RPMI8226 (cell line): ENCODE measurements at places on chromosomes 7 and 10.

- no peak for DNase-seq
Measured at GRCh38 chr7:55189146-55189766, 170.4 kb downstream of the EGFR start.

DNA sequence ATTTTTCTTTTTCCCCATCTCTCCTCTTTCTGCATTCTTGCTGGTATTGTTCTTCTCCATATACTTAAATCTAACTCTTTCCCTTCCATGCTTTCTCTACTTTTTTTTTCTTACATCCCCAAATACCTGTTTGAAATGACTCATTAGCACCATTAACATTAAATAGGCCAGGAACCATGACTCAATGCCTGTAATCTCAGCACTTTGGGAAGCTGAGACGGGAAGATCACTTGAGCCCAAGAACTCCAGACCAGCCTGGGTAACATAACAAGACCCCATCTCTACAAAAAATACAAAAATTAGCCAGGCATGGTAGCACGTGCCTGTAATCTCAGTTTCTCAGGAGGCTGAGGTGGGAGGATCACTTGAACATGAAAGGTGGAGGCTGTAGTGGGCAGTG is 1026.8 kb downstream of the GATA3 start:
- DNase-seq: no peak

DNA sequence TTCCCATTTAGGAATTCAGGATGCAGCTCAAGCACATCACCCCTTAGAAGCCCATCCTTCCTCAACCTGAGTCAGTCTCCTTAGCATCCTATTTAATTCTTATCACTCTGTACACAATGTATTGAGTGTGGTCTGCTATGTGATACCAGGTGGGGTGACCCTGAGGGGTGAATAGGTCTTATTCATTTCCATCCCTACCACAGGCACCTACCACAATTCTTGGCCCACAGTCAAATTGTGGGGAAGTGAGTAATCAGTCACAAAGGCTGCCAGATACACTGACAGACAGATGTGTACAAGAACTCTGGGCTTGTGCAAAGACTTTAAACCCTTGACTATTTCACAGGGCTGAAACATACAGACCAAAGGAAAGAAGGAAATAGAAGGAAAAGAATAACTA is 560.5 kb downstream of the PARD3 start:
- no peak for DNase-seq

DNA sequence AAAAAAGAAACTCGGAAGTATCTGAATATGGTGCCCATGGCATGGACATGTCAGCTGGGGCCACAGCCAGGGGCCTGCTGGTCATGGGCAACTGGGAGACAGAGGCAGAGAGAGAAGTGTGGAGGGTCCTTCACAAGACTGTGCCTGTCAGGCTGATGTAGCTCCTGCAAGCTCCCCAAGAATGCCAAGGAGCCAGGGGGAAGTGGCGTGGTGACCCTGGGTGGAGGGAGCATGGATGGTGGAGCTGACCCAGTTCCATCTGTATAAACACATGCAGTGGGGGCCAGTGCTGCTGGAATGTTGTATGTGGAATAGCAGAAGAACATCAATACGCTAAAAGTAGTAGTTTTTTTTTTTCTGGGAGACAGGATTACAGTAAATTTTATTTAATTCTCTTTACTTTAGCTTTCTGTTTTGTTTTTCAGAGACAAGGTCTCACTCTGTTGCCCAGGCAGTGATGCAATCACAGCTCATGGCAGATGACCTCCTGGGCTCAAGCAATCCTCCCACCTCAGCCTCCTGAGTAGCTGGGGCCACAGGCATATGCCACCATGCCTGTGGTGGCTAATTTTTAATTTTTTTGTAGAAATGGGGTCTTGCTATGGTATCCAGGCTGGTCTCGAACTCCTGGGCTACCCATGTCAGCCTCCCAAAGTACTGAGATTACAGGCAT is 10.5 kb upstream of the ZMIZ2 start:
- no peak for DNase-seq

DNA sequence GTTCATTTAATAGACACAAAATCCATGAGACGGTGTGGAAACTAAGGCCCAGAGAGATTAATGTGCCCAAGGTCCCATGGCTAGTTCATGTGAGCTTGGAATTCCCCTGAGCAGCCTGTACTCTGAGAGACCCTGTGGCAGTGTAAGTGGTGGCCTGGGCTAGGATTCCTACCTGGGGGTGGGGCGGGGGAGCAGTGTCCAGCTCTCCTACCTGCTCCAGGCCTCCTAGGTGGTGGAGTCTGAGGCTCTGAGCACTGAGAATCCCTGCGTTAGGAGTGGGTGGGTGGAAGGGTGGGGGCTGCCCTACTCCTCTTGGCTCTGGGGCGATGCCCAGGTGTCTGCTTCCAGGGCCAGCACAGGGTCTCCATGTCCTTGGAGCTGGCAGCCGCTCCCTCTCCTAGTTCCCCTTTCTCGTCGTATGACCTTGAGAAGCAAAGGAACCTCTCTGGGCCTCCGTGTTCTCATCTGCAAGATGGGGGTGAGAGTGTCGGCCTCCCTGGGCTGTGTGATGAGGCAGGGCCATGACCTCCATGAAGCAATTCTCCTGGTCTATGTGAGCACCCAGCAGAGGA is 2.5 kb downstream of the SNCG start:
- DNase-seq: no peak

GRCh38 chr10:73186266-73186665 is 18.3 kb downstream of the FAM149B1 start:
- no peak for DNase-seq

GRCh38 chr10:14625765-14626525 is 148.8 kb downstream of the FAM107B start:
- DNase-seq: no peak
